A549 (cell line): ENCODE measurements at places on chromosomes 2 and 18.

DNA sequence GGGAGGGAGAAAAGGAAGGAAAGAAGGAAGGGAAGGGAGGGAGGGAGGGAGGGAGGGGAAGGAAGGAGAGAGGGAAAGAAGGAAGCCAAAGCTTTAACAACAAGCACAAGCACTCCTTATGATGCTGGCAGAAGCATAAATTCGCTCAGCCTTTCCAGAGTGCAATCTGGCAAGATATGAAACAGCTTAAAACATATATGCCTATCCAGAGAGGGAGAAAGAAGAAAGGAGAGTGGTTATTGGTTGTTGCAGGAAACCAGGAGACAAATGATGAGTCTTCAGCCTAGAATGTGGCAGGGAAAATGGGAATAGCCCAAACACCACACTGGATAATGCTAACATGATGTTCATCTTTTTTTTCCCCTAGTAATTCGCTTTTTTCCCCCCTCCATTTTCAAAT lies 64.0 kb downstream of the STPG4 start:
- DNase-seq: no peak

DNA sequence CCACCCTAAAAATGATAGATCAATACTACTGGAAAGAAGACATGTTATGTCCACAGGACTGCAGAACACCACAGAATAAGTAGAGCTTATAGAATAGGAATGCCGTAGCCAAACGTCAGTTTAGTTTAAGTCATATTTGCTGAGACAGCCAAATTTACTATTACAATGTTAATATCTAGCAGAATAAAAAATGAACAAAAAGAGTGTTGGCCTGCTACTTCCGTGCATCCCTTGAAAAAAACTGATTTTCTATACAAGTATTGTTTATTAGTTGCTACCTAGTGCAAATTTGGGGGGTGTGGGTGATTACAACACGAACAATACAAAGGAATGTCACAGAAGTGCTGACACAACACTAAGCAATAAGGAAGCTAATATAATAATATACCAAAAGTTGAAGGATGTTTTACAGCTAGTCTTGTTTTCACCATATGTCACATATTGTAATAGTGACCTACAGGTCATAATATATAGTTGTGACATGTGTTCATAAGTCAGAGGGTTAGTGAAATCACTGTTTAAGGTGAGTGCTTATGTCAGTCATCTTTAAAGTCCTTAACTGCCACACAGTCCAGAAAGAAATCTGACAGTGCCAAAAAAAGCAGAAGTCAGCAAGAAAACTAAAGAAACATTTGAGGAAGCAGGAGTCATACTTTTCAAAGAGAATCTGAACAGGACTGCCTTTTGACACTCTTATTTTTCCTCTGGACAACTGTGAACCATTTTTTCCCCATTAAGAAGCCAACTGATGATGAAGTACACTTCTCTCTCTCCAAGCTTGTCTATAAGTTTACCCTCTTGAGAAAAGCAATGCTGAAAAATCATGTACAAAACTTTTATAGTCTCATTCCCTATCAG lies 376.4 kb downstream of the ZEB2 start:
- no peak for DNase-seq

DNA sequence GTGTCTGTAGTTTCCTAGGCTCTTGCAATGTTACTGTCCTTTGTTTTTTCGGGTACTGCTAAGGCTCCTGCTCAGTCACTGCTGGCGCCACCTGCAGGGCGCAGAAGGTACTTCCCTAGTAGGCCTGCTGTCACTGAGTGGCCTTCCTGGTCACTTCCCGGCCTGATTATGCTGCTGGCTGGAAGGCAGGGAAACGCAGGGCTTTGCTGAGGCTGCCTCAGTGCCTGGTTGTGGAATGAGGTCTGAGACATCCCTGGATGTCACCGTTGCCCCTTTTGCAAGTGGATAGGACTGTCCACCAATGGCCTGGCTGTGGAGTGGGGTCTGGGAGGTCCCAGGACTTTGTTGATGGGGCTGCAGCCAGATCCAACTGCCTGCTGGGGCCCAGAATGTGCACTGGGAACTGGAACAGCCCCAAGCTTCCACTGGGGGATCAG lies 13.1 kb downstream of the DAW1 start:
- DNase-seq: peak; percentile 79

DNA sequence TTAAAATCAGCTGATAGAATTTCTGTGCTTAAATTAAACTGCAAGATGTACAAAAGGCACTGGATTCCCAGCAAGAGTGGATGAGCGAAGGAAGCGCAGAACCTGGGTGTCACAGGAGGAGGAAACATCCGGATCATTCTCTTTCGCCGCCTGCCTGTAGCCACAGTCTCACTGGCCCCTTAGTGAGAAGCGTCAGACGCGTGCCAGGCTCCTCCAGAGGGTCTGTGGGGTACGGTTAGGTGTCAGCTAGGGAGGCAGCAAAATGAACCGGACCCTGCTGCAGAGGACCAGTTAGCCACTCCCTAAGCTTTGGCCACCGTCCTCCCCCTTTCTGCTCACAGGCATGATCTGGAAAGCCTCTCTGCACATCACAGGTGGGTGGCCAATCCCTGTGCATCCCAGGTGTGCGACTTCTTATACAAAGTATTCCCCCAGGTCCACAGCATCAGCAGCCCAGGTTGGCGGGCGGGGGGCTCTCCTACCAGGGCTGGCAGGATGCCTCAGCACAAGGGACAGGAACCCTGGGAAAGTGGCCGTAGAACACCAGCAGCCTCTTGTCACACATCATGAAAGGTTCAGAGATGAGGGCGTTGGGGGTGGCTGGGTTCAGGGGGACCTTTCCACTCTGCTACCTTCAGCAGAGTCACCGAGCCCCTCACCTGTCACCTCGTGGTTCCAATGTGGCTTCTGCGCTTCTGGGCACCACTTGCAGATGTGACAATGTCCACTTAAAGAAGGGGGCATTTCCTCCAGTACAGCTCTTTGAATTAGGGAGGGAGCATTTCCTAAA lies 61.1 kb upstream of the SLC66A3 start:
- DNase-seq: no peak

GRCh38 chr2:236352761-236353593 lies 88.8 kb upstream of the ASB18 start:
- peak; percentile 13 for DNase-seq

- no peak for DNase-seq
Observed at GRCh38 chr18:47244086-47244485, 7.4 kb downstream of the SKOR2 start.

- no peak for DNase-seq
Observed at GRCh38 chr2:64330281-64331113, 123.5 kb upstream of the LGALSL start.

DNA sequence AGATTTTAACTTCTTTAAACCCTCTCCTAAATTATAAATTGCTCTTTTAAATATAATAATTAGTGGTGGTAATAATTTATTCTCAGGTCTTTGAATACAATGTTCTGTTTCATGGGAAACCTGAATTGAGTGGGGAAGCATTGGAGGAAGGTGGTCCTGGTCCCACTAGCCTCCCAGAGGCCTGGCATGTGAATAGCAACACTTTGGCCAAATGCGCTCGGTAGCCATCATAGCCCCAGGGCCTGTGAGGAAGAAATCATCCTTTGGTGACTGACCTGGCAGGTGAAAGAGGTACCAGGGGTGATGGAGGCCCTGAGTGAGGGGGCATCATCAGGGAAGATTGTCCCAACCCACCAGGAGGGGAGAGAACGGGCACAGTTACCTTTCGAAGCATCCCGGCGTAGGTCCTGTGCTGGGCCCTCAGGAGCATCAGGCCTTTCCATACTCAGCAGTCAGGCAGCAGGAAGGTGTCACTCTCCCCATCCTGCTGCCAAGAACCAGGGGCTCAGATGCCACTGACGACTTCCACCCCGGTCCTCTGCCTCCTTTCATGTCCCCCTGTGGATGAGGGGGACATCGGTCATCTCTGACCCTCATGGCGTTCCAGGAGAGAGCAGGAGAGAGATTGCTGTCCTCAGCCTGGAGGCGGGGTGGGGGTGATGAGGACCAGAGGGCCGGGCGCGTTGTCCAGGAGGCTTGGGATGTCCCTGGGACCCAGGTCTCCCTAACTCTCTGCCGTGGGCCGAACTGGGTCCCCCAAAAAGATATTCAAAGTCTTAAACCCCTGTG lies 78.6 kb upstream of the HPCAL1 start:
- no peak for DNase-seq

DNA sequence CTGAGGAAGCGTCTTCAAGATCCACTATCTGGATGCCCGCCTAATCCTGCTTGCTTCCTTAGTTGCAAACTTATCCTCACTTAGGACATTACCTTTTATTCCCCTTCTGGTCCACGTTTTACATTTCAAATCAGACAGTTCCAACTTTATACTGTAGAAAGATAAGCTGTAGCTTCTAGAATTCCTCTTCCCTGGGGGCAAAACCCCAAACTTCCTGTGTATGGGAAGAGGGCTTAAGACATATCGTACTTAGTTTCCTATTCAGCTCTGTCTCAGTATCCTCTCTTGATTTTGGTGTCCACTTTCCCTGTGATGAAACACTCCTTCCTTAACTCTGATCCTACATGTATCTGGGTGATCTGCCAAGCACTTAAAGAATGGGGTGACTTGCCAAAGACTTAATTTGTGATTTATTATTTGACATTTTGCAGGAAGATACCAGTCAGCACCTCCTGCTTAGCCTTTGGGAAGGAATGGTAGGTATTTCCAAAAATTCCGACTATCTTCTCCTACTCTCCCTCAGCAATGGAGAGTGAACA lies 245.2 kb downstream of the CDCA7 start:
- no peak for DNase-seq
